ENCODE measurements at places on chromosomes 5 and 9.

GRCh38 chr9:126698251-126698650, 84.5 kb downstream of the LMX1B start:
- ATAC-seq = no peak

DNA sequence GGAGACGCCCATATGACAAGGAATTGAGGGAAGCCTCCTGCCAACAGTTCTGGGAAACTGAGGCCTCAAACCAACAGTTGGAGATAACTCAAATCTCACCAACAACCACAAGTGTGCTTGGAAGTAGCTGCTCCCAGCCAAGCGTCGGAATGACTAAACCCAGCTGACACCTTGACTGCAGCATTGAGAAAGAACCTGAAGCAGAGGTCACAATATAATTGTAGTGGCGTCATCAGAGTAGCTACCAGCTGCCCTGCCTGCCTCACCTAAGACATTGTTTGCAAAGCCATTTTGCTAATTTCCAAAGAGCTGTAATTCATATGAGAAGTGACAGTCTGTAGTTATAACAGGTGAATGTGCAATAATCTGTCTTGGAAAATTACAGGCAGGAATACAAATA, 40.8 kb upstream of the ANKRD31 start:
- peak; percentile 71 for ATAC-seq

- no peak for ATAC-seq
These were observed 189.0 kb upstream of the PANK3 start for GRCh38 chr5:168768172-168768571.

GRCh38 chr5:115170134-115170928, 623 bp upstream of the TRIM36 start:
- peak; percentile 64 for ATAC-seq

DNA sequence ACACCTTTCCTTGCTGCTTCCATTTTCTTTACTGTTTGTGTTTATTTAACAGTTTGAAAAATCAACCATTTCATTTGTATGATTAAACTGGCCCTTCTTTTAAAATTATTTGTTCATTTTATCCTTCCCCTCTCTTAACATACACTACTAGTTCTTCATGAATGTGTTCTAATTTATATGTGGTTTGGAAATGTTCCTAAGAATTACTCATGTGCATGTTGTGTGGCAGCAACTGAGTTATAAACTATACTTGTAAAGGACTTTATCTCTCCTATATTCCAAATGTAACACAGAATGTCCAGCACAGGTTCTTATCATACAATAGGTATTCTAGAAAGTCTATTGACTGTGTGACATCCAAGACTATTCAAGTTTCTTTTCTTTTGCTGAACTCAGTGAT, 358.2 kb upstream of the MEF2C start:
- no peak for ATAC-seq

GRCh38 chr5:73728493-73729273, 102.7 kb downstream of the ARHGEF28 start:
- no peak for ATAC-seq

GRCh38 chr9:87818308-87818707, 64.4 kb upstream of the SPATA31E1 start:
- no peak for ATAC-seq

DNA sequence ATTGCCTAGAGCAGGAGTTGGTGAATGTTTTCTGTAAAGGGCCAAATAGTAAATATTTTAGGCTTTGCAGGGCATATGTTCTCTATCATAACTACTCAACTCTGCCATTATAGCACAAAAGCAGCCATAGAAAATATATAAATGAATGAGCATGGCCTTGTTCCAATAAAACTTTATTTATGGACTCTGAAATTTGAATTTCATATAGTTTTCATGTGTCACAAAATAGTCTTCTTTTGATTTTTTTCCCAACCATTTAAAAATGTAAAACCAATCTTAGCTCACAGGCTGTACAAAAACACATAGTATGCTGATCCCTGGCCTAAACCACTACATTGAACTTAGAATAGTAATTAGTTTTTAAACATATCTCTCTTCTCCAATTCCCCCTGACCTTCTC, 179.6 kb downstream of the ZNF462 start:
- no peak for ATAC-seq

DNA sequence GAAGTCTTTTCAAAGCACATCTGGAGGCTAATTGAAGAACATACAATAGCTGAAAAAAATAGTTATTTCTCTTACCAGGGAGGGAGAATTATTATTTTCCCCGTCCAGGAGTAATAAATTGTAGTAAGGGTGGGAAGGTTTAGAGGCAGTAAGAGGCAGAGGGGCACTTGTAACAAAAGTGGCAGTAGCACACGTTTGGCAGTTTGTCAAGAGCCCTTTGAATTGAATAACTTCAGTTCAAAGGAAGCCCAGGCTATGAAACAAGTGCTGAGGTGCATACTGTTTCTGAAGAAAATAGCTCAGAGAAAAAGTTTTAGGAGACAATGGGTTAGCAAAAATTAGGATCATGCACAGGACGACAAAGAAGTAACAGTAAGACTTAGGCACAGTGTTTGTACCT, 451.3 kb downstream of the LRRC70 start:
- no peak for ATAC-seq

- no peak for ATAC-seq
These were observed 33.2 kb downstream of the TTLL11 start for GRCh38 chr9:122059955-122060324.

Measured in esophagus mucosa (tissue), 1 donor.